ENCODE measurements at places on chromosomes 4 and X.

- DNase-seq: no peak
These were observed 338.4 kb upstream of the NOCT start for GRCh38 chr4:138677212-138677611.

DNA sequence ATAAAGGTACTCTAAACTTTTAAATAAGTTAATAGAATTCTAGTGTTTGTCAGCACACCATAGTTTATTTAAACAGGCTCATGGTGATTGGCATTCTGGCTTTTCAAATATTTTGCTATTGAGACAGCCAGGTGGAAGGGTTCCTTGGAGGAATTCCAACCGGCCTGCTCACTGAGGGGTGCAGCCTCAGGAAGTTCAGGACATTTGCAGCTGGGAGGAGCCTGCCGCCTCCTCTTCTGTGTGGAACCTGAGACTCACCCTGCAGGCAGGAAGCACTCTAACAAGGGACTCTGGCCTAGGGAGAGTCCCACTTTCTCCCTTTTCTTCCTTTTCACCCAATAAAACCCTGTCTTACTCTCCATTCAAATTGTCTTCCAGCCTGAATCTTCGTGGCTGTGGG is 1328.0 kb downstream of the FSTL5 start:
- DNase-seq: no peak

- DNase-seq: no peak
These were observed 99.5 kb downstream of the COX18 start for GRCh38 chr4:72969976-72970375.

DNA sequence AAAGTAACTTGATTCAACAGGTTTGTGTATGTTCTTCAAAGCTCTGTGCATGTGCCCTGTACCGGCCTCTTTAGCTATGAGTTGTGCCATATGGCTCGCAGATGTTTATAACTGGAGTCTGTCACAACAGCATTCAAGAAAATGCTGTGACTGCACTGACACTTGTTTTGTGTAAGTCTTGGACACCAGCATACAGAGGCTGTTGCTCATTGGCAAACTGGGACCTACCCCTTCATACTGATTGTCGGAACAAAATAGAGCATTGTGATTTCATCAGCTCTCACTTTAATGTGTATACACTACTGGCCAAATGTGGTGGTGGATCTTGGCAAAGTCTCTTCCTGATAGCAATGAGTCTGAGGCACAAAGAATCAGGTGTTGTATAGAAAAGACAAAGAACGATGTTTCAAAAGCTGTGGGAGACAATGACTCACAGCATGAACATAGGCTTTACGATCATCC is 133.9 kb downstream of the EGF start:
- no peak for DNase-seq

DNA sequence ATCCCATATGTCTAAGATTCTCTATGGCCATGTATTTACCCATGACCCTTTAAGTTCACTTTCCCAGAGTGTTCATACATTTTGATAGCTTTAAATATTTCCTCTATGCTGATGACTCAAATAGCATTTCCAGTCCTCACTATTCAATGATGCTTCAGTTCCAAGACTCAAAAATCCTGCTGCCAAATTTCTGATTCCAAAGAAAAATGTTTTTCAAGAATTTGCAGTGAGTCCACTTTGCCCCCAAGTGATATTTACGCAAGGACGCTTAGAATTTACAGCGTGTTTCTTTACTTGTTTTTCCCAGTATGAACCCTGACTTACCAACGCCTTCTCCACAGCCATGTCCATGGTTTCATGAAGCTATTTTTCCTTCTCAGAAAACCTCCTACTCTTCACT is 127.9 kb upstream of the PCDH18 start:
- DNase-seq: no peak

DNA sequence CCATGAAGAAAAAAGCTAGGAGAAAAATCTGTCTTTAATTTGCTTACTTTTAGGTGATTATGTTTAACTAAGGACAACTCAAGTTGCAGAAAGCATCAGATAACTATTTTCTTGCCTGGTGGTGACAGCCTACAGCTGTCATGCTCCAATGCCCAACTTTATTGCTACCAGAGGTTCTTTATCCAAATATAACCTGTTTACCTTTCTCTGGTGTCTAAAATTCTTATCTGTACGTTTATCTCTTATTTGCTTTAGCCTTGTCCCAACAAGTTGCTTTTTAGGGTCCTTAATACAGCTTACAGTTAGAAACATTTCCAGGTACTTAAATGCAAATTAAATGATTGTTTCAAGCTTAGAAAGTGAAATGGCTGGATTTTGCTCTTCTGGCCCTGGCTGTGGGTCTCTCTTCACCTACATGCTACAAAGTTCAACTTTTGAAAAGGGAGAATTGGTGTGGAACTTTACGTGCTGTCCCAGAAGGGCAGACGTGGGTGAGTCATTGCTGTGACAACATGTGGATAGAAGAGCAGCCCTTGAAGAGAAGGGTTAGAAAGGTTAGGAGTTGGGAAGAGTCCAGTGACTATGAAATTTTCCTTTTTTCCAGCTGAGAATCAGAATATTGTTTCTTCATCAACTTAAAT is 60.7 kb downstream of the HPGD start:
- DNase-seq: peak; percentile 28

GRCh38 chr4:25223802-25224375 is 9.9 kb upstream of the PI4K2B start:
- no peak for DNase-seq

GRCh38 chrX:20015422-20015821 is 24.6 kb upstream of the BCLAF3 start:
- no peak for DNase-seq

DNA sequence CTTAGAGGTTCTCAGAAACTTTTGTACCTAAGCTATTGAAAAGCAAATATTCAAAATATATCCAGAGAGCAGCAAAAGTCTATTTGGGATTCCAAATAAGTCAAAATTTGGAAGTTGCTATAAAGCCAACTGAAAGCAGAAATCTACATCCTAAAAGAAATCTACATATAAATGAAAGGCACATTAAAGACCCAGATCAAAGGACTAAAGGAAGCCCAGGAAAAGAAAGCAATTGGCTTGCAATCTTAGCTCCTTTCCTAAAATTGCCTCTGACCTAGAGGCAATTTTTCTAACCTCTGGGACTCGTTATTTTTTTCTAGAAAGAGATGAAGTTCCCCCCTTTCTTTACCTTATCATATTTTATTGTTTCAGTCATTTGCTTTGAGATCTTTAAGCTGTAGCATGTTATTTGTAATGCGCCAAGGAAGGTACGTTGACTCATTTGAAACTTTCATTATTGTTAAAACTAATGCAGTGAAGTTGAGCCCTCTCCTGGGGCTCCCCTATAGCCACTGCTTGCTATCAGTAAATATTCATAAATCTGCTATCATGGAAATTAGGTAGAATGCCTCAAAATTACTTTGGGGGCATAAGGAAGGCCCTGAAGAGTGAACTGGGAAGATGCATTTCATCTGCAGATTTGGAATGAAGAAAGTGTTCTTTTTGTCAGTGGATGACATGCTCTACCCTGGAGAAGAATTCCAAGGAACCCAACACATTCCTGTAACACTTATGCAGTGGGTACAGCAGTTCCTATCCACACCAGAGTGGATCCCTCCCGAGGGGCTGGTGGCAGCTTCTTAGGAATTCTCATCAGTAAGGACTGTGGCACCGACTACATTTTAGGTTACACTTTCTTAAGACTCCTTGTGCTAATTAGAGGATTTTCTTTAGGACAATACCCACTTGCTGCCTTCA is 177.8 kb upstream of the IGFBP7 start:
- DNase-seq: no peak

DNA sequence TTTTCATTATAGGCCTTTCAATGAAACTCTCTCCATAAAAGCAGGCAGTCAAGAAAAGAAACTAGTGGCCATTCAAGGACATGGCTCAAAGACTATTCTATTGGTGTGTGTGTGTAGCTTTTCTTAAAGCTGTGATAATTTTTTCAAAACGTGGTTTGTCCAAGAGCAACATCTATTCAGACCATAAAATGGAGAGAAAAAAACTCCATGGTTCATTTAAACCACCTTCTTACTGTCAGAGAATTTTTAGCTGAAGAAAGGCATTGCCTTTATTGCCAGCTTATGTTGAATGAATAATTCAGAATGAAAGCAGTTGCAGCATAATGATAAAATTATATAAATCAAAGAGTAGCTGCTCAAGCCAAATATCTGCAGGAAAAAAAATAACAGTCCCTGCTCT is 325.5 kb downstream of the PCDH18 start:
- DNase-seq: no peak

DNA sequence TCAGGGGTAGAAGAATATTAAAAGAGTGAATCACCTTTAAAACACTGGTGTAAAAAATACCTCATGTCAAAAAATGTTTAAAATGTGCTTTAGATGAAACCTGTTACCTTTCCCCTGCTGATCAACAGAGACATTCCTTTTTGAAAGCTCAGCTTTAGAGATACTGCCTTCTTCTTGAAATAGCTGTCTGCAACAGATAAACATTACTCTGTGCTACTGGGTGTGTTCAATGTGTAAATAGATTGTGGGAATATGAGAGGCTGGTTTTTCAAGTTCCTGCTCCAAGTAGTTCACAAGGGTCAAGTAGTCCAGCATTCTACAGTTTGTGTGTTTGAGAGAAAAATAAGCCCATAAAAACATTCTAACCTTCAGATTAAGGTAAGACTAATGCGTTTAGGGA is at the start of gene SYTL5:
Gene SYTL5 (plus strand): TSS at position 263 of the 400 bp plus-strand sequence. CDS start 27,337 bp downstream, outside the sequence.
- no peak for DNase-seq

- peak; percentile 43 for DNase-seq
These were observed 45.6 kb upstream of the CHRNA9 start for GRCh38 chr4:40289366-40290188.

GRCh38 chrX:116246261-116246660 is 75.7 kb downstream of the AGTR2 start:
- DNase-seq: no peak

DNA sequence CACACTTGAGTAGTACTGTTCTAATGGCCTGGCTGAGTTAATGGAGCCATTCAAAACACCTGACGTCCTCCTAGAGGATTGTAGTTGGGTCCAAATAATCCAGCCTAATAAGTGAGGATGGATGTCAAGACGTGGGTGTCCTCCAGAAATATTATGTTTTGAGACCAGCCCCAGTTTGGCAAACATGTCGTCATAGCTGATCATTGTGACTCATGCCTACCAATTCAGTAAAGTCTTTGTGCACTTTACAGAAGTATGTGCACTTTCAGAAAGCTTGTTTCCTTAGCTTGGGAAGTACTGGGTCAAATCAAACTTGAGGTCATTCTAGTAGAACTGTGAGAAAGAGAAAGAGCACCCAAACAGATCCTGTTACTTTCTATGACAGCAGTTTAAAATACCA is 37.6 kb upstream of the GLRA2 start:
- DNase-seq: no peak

- DNase-seq: no peak
These were observed 173.1 kb downstream of the FSTL5 start for GRCh38 chr4:161990721-161991120.

DNA sequence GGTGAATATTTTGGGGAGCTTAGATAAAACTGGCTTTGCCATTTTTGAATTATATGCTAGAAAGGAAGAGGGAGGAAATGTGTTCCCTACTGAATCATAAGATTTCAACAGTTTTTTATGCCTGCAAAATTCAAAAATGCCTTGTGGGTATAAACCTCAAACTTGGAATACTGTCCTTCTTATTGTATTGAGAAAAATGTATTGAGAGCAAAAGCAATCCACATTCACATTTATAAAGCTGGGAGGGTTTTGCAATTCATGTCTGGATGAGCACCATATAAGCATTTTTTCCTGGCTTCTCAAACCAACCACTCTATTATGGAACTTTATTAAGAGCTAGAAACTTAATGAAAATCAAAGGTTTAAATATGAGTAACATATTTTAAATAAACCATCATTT is 289.8 kb downstream of the PCDH7 start:
- no peak for DNase-seq
